B cell (primary cell): ENCODE measurements at places on chromosomes 6 and 20.
A peak's percentile ranks its signal among the peaks of the same experiment; 100 is the strongest.

- no peaks in the 10 kb centered on the region for H3K27me3 ChIP-seq
- H3K27ac ChIP-seq = peak overlapping the region; percentile 16
- DNase-seq = no peak
- H3K36me3 ChIP-seq = no peaks in the 10 kb centered on the region
- H3K4me3 ChIP-seq = no peak overlapping the region
Observed at GRCh38 chr6:15391500-15391899, 145.6 kb downstream of the JARID2 start.

DNA sequence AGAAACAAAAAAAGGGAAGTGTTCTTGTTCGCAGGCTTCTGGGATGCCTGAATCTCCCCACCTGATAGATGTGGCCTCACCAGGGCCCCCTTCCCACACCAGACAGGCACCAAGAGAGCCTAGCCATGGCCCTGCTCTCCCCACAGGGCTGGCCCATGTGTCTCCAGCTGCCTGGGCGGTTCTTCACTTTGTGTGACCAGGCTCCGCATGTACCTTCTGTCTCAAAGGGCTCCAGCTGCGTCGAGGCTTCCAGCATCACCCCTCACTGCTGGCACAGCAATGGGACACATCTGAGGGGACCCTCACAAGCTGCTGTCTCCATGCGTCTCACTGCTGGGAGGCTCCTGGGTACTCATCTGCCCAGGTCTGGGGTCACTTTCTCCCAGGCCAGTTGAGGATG is 362.9 kb downstream of the ZFAND3 start:
- no peaks in the 10 kb centered on the region for H3K36me3 ChIP-seq
- H3K4me1 ChIP-seq = no peaks in the 10 kb centered on the region
- DNase-seq = no peak
- H3K27me3 ChIP-seq = no peaks in the 10 kb centered on the region
- no peak overlapping the region for H3K4me3 ChIP-seq

GRCh38 chr6:3085074-3085473 is 16.8 kb downstream of the RIPK1 start:
- no peaks in the 10 kb centered on the region for H3K4me1 ChIP-seq
- no peak overlapping the region for H3K4me3 ChIP-seq
- no peak for DNase-seq
- H3K36me3 ChIP-seq = peaks cover 83% of the 10 kb centered on the region
- no peak overlapping the region for H3K27ac ChIP-seq
- H3K27me3 ChIP-seq = no peaks in the 10 kb centered on the region

- no peaks in the 10 kb centered on the region for H3K36me3 ChIP-seq
- H3K4me1 ChIP-seq = peaks cover 5% of the 10 kb centered on the region
- H3K4me3 ChIP-seq = no peak overlapping the region
- H3K27ac ChIP-seq = no peak overlapping the region
Observed at GRCh38 chr6:37074053-37074827, 68.8 kb downstream of the FGD2 start.

GRCh38 chr6:92267335-92267734 is 1152.0 kb downstream of the EPHA7 start:
- no peak for DNase-seq
- H3K4me3 ChIP-seq = no peak overlapping the region
- H3K27ac ChIP-seq = no peak overlapping the region
- no peaks in the 10 kb centered on the region for H3K36me3 ChIP-seq
- no peaks in the 10 kb centered on the region for H3K4me1 ChIP-seq

DNA sequence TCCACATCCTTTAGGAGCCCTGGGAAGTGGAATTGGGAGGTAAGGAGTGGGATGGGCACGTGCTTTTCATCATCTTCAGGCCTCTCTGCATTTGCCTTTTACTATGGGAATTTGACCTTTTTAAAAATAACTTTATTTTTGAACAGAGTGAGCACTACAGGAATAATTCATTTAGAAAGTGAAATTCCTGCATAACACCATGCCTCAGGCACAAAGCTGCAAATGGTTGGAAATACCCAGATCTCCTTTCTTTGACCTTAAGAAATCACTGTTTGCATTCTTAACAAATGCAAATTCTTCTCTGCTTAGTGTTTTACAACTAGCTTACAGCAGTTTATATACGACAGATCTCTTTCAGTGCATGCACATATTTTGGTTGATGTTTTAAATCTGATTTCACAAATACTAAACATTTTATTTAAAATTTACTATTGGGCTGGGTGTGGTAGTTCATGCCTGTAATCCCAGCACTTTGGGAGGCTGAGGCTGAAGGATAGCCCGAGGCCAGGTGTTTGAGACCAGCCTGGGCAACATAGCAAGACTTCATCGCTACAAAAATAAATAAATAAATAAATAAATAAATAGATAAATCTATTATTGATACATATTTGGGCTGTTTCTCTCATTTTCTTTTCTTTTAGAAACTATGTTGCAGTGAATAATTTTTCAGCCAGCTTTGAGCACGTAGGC is 24.5 kb downstream of the CST8 start:
- H3K4me1 ChIP-seq = no peaks in the 10 kb centered on the region
- no peaks in the 10 kb centered on the region for H3K36me3 ChIP-seq
- H3K27ac ChIP-seq = no peak overlapping the region

GRCh38 chr6:102623201-102623600 is 1229.7 kb downstream of the GRIK2 start:
- no peaks in the 10 kb centered on the region for H3K4me1 ChIP-seq
- DNase-seq = no peak
- no peaks in the 10 kb centered on the region for H3K27me3 ChIP-seq
- H3K36me3 ChIP-seq = no peaks in the 10 kb centered on the region
- no peak overlapping the region for H3K4me3 ChIP-seq

- no peaks in the 10 kb centered on the region for H3K36me3 ChIP-seq
- no peak overlapping the region for H3K27ac ChIP-seq
- no peak overlapping the region for H3K4me3 ChIP-seq
- DNase-seq = no peak
Observed at GRCh38 chr20:57559658-57560553, 1.0 kb upstream of the PCK1 start.
